ENCODE measurements at places on chromosomes 5 and 9. TPM values are rescaled to one million over a fixed set of nuclear protein-coding genes. Genes with fewer than 3 reads are reported as not detected.

Gene CCL21
- not detected for total RNA-seq

DNA sequence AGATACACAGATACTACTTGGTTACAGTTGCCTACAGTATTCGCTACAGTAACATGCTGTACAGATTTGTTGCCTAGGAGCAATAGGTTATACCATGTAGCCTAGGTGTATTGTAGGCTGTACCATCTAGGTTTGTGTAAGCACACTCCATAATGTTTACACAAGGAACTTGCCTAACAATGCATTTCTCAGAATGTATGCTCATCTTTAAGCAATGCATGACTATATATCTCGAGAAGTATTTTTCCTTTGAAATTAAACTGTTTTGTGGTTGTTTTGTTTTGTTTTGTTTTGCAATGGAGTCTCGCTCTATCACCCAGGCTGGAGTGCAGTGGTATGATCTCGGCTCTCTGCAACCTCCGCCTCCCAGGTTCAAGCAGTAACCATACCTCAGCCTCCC is 25.3 kb downstream of the LRRC70 start:
- no peak for DNase-seq

GRCh38 chr9:23341346-23341745 is 484.7 kb downstream of the ELAVL2 start:
- no peak for DNase-seq

Gene CBY3
- not detected for total RNA-seq

- peak; percentile 9 for DNase-seq
Measured at GRCh38 chr5:148416921-148417320, 33.2 kb downstream of the FBXO38 start.

Gene SLC36A3
- total RNA-seq: not detected

GRCh38 chr5:9339206-9339818 is 206.6 kb downstream of the SEMA5A start:
- DNase-seq: no peak

Gene NFX1
- 18.7 TPM for total RNA-seq

DNA sequence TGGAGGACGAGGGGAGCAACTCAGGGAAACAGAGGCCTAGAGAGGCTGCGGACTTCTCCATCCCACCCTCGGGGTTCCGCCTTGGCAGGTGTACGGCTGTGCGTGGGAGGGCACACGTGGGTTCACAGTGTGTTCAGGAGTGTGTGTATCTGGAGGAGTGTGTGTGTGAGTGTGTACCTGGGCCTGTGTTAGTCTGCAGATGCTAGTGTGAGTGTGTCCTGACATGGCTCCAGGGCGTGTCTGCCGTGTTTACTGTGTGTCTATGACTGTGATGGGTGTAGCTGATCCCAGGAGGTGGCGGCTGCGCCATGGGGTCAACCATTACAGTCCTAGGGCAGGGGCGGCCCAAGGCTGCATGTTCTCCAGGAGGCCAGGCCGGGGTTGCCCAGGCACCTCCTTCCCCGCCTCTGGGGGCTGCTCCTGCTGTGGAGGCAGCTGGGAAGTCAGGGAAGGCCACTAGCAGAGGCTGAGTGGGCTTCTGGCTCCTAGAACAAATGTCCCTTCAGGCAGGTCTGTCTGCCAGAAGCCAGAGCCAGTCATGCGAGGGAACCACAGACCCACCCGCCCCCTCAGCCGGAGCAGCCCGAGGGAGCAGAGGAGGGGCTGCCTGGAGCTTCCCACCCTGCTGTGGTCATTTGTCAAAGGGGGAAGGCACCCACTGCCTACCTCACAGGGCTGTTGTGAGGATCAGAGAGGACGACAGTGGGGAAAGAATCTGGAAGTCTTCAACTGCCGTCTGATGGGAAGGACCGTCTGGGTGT is 21.4 kb downstream of the CRB2 start:
- no peak for DNase-seq

- no peak for DNase-seq
Measured at GRCh38 chr9:113929634-113930389, 53.7 kb downstream of the ZNF618 start.

Gene GPR151
- total RNA-seq: 0.31 TPM

- DNase-seq: no peak
Measured at GRCh38 chr5:92561411-92561959, 1019.5 kb downstream of the NR2F1-AS1 start.

- no peak for DNase-seq
Measured at GRCh38 chr5:142080248-142080647, 28.3 kb upstream of the NDFIP1 start.

- no peak for DNase-seq
Measured at GRCh38 chr5:8766448-8766847, 779.4 kb downstream of the SEMA5A start.

DNA sequence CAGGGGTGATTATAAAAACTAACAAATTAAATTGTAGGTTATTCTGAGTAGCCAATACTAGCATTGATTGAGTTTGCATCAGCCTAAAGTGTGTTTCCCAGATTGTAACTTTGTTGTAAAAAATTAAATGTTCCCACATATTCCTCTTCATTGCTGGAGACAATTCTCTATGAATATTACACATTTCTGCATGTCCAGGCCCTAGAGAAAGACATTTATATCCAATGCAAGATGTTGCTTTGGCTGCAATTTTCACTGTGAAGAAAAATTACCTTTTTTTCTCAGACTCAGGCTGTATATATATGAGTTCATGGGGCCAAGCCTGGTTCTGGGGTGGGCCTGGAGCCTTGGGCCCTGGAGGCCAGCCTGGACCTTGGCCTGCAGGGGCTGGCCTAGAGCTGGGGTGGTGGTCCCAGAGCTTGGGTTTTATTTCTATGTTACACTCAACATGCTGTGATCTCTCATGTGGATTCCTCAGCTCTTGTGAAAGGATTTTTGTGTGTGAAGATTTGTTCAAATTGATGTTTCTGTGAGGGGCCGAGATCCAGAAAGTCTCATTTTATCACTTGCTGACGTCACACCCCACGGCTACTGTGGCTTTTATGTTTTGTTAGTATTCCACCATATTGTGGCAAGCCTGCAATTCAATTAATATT is 232.5 kb downstream of the SPATA31A1 start:
- DNase-seq: no peak

DNA sequence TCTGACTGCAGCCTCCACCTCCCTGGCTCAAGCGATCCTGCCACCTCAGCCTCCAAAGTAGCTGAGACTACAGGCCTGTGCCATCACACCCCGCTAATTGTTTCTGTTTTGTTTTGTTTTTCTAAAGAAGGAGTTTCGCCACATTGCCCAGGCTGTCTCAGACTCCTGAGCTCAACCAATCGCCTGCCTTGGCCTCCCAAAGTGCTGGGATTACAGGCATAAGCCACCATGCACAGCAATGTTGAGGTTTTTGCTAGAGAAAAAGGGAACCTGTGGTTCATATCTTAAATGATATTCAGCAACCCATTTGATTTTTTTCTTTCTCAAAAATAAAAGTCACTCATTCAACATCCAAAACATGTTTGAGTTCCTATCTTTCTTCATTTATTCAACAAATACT is 20.4 kb upstream of the DELE1 start:
- DNase-seq: no peak

Gene MACROH2A1
- total RNA-seq: 101 TPM

Gene ENTPD2
- total RNA-seq: 0.16 TPM

DNA sequence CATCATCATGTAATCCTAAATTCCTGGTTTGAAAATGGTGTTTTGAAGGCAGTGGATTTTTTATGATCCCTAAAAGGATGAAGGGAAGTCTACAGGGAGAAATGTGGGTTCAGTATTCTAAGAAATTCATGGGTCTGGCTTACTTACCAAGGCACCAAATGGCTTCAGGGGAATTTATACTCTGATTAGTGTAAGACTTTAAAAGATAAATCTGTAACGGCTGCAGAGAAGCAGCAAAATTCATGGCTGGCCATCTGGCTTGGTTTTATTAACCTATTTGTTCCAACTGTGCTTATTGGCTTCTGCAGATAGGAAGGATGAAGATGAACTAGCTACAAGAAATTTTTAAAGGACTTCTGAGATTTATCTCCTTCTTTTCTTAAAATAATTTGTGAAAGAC is 222.8 kb downstream of the TENT4A start:
- no peak for DNase-seq

Gene LVRN
- total RNA-seq: 2.8 TPM

GRCh38 chr9:27939186-27939585 is 365.9 kb upstream of the C9orf72 start:
- DNase-seq: no peak

DNA sequence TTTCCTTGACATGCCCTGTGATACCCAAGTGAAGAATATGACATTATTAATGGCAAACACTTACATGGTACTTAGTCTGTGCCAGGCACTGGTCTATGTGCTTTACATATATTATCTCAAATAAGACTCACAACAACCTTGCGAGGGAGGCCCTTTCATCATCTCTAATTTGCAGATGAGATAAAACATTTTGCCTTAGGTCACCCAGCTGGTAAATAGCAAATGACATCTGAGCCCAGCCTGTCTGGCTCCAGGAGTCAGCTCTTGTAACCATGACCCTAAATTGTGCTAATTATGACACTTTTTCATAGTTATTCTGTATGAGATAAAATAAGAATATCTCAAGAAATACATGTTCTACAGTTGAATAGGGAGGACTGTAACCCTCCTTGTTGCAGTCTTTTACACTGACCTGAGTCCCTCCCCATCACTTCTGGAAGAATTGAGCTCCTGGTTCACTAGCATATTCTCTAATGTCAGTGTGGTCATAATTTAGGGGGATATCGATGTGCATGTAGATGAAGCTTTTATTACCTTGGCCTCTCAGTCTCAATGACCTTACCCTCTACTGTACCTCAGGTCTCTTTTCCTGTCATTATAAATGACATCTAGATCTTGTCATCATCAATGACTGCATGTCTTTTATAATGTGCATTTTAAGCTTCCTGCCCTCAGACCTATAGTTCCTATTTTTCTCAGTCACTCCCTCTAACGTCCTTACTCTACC is 126.1 kb upstream of the HAPLN1 start:
- DNase-seq: no peak

DNA sequence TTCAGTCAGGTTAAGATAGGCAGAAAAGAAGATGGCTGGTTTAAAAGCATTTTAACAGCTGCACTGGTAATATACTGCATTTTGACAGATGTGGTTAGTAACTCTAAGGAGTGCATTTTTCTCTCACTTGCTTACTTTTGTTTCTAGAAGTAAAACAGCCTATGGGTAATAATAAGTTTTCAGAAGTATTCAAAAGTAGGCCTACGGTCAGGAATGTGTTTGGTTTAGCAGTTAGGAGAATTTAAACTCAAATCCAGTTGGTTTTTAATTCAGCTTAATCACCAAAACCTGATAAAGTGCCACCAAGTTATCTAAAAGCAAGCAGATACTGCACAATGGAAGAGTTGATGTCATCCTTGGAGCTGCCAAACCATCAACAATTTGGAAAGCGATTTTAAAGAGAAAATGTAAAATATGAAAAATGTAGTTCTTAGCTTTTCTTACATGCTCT is 160.3 kb downstream of the ARSB start:
- DNase-seq: no peak

Gene CDC25C
- total RNA-seq: 2.3 TPM

GRCh38 chr9:130345897-130346385 is 80.4 kb downstream of the HMCN2 start:
- no peak for DNase-seq

Gene SLC24A2
- total RNA-seq: 10.8 TPM

Gene PRDM9
- not detected for total RNA-seq

DNA sequence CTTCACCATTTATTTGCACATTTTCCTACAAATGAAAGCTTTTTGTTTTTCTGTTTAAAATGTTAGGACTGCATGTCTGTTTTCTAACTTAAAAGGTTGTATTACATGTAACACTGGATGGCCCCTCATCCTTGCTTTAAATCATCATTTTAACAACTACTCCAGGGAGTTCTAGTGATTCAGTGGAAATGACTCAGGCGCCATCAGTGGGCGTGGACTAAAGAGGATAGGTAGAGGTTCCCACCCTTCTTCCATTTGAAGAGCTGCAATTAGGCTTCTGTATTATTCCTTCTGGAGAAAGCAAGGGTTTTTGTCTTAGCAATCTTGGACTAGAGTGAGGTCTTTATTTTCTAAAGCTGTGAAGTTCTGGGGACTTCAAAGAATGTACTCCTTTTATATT is 213.7 kb downstream of the TMEM38B start:
- no peak for DNase-seq

- no peak for DNase-seq
Measured at GRCh38 chr9:115250621-115251032, 132.7 kb upstream of the TNC start.

DNA sequence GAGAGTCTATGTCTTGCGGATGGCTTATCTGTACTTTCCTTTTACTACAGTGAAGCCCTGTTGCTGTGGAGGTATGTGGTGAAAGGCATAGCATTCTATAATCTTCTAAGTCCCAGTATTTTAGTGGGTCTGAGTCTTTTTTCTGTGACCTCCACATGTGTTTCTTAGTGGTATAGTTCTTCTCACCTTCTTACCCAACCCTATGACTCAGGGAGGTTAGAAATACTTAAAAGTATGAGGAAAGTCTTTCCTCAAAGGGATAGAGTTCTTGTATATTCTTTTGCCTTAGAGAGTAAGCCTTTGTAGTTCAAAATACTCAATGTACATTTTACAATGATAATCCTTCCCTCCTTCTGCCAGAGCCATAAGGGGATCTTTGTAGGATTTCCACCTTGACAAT is 621.9 kb upstream of the CTNND2 start:
- DNase-seq: no peak

DNA sequence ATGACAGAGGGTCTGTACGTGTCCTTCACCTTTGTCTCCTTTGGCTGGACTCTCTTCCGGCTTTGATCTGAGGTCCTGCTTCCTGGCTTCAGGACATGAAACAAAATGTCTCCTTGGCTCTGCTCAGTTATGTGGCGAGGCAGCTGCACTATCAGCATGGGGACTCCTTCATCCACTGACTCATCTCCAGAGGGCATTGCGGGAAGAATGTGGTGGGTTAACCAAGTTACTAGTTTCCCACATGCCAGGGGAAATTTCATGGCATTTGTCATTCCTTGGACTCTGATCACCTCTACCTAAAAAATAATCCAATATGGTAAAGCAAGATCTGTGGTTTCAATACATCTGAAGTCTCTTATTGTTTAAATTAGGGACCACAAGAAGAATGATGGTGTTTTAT is 259.7 kb downstream of the MED10 start:
- no peak for DNase-seq

GRCh38 chr9:114591291-114591787 is 3.8 kb downstream of the ATP6V1G1 start:
- no peak for DNase-seq

DNA sequence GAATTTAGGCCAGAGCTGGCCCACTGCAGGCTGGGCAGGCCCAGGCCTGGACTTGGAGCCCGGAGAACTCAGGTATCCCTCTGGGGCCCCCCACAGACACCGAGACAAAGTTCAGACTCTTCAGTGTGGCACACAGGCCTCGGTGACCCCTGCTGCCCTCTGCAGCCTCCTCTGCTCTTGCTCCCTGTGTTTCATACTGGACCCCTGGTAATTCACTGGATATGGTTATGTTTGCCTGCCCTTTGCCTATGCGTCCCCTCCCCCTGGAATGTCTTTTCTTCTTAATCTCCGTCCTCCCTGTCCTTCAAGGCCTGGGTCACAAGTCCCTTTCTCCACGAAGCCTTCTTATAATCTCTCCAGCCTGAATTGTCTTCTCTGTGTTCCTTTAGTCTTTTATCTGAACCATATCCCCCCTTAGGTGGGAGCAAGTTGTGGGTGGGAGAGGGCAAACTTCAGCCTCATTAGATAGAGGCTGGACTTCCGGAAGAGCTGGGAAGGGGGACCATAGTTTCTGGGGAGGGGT is 30.1 kb downstream of the GSN start:
- no peak for DNase-seq
